ENCODE measurements at places on chromosomes 2 and 18.

GRCh38 chr2:191169456-191170300, 18.9 kb upstream of the STAT4 start:
- no peak for DNase-seq

DNA sequence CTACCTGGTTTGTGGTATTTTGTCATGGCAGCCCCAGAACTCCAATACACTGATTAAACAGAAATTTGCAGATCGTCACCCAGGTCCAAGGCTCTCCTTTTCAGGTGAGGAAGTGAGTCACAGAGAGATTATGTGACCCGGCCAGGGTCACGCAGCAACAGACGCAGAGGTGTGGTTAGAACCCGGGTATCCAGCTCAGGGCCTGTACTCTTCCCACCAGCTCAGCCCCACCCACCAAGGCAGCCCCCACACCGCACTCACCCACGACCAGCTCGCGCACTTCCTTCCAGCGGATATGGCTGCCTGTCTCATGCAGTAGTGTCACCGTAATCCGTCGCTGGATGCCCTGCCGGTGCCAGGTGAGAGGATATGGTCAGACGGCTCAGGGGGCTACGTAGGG, 48.1 kb downstream of the AQP12A start:
- no peak for DNase-seq

- peak; percentile 56 for DNase-seq
These were observed 13.2 kb downstream of the ARL4C start for GRCh38 chr2:234483568-234484251.

- no peak for DNase-seq
These were observed 80.3 kb downstream of the CDCA7 start for GRCh38 chr2:173434762-173435569.

- DNase-seq: no peak
These were observed 49.5 kb downstream of the CCDC148 start for GRCh38 chr2:158407031-158407430.

DNA sequence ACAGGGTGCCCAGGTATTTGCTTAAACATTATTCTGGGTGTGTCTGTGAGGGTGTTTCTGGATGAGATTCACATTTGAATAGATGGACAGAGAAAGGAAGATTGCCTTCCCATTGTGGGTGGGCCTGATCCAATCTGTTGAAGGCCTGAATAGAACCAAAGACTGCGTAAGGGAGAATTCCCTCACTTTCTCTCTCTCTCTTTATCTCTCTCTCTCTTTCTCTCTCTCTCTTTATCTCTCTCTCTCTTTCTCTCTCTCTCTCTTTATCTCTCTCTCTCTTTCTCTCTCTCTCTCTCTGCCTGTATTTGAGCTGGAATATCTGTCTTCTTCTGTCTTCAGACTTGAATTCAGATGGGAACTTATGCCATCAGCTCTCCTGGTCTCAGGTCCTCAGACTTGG, 148.4 kb downstream of the FAM124B start:
- DNase-seq: no peak

DNA sequence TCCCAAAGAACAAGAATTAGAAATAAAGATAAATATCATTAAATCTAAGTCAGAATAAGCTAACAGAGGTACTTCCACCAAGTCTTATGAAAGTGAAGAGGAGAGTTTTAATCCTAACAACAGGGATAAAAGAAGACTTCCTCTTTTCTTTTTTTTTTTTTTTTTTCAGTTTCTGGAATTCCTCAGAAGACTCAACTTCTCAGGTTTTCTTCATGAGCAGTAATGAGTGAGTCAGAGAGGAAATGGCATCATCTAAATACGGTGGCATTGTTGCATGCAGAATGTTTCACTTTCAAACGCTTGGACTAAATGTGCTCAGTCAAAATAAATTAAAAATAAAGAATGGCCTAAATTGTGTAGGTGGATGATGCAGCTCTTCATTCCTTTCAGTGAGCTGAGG, 45.6 kb upstream of the ARHGAP15 start:
- DNase-seq: no peak

DNA sequence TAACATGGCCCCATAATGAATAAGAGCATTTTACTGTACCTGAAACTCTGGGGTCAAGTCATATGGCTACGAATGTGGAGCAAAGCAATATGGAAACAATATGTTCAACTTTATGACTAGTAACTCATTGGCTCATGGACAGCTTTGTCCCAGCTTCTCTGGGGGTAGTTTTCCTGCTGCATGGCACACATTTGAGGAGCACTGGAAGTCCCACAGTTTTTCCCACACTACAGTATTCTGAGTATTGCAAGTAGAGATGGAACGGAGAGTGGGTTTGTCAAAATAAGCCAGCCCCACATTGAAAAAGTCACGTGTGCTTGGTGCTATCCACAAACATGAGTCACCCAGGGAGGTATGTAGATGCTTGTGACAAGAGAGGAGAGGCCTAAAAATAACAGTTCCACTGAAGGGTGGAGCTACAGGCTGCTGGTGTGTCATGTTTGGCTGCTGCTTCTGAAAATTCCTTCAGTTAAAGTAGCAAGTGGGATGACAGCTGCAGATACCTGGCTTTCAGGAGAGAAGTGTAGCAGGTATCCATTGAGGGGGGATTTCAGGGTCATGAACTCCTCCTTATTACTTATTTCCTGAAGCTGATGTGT, 48.2 kb upstream of the CTAGE1 start:
- no peak for DNase-seq

DNA sequence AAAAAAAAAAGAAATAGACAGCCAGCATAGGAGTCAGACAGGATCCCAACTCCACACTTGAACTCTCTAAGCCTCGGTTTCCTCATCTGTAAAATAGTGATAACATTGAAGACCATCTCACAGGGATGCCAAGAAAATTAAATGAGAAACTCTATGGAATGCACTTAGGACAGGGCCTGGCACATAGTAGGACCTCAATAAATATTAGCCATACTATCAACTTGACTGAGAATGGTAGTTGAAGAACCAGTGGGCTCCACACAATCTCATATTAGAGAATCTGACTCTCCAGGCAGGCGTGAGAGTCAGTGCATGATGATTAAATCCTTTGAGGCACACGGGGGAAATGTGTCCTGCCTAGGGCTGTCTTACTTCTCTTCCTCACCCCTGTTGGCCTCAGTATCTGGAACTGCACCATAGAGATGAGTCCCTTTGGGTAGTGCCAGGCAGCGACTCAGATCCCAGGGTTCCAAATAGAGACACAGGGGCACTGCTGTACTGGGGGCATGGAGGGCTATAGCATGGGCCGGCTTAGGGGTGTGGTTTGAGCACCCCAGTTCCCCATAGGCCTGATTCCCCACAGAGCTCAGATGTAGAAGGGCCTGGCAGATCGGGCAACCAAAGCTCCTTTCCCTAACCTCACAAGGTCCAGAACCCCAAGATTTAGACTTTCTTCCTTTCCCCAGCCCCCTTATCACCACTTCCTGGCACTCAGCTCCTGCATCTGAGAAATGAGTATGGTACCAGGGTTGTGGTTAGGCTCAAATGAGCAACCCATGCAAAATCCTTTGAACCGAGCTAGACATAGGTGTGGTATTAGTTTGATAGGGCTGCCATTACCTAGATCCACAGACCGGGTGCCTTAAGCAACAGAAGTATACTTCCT, 51.3 kb upstream of the CAB39 start:
- no peak for DNase-seq

DNA sequence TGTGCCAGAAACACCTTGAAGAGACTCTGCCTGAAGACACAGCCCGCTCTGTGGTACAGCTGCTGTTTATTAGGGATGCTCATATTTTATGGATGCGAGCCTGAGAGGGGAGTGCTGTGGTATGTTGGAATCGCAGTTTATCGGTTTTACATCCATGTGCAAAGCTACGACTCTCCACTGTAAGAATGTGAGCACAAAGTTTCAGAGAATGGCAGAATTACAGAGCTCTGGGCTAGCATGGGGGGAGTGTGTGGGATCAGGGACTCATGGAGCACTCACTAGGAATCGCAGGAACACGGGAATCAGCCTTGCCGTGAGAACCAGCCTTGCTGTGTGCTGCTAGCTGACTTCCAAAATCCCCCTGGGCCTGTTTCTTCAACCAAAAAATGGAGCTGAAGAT, 199.9 kb downstream of the RNF144A start:
- no peak for DNase-seq

DNA sequence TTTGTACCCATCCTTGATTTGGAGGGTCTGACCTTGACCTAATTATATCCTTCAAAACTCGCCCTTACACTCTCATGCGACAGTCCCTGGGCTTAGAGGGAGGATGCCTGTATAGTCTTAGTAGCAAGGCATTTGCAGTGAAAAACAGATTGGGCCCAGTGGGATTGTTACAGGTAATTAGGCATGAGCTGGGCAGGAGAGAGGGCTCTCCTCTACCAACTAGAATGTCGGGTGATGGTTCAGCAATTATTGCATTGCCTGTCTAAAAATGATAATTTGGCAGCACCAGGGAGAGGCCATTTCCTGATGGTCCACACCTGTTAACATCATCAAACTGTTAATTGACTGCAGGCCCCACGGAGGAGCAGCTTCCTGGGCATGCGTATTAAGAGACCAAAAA, 32.4 kb downstream of the COMMD1 start:
- DNase-seq: no peak

GRCh38 chr2:21282515-21282898, 158.7 kb downstream of the TDRD15 start:
- no peak for DNase-seq

GRCh38 chr2:29325544-29325943, 210.3 kb downstream of the CLIP4 start:
- no peak for DNase-seq

DNA sequence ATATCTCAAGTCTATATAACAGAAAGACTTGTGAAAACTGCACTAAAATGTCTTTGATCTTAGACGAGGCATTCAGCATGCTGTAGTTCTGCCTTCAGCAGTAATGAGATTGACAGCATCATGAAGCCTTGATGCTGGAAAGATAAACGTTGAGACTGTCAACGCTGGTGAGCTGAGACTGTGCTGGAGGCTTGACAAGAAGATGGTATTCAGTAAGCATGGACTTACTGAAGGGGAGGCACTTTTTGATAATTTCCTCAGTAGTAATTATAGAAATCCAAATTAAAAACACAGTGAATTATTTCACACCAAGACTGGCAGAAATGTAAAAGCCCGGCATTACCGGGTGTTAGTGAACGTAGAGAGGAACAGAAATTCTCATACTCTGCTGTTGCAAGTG, 162.2 kb downstream of the CCBE1 start:
- DNase-seq: no peak

DNA sequence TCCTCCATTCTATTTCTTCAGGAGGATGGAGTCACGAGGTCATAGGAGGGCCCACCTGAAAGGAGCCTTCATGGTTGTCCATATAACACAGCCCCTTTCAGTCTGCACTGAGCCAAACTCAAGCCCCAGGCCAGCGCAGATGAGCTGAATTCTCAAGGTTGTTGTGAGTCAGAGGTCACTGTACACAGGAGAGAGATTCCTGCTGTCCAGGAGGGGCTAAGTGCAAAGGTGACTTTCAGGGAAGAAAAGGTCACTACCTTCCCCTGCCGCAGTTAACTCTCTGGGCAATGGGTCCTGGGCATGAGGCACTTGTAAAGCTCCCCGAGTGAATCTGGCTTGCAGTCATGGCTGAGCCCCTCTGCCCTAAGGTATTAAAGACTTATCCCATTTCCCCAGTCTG, 150.7 kb downstream of the CTIF start:
- no peak for DNase-seq

DNA sequence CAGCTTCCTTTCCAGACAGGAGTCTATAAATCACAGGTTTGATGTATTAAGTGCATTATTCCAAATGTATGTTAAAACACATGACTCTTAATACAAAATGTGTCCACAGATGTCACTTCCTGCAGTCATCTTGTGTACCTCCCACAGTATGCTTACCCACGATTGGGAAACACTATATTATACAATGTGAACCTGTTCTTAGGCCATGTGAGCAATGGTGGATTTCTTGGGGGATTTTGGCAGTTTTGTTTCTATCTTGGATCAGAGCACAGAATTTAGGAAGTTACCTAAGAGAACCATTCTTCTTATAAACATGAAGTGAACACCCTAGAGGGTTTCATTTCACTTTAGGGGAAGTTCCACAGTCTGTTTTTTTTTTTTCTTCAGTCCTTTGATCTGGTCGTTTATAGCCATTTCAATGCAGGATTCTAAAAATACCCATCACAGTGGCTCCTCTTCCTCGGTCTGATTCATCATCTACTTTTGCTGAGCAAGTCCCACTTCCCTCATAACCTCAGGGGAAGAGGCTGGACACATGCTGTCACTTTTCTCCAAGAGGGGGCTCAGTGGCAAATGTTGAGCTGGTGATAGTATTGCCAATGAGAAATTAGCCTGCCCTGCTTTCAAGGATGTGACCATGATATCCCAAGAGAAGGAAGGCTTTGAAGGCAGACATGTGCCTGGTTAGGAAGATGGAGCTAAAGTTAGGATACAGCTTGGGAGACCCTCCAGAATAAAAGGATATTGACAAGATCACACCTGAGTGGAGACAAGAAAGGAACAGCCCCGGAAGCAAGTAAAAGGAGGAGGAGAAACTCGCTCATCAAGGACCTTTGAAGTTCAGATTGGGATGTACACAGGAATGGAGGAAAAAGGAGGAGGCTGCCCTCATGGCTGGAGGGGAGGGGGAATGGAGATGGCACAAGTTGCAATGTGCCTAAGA, 22.6 kb downstream of the PLEK start:
- DNase-seq: no peak

DNA sequence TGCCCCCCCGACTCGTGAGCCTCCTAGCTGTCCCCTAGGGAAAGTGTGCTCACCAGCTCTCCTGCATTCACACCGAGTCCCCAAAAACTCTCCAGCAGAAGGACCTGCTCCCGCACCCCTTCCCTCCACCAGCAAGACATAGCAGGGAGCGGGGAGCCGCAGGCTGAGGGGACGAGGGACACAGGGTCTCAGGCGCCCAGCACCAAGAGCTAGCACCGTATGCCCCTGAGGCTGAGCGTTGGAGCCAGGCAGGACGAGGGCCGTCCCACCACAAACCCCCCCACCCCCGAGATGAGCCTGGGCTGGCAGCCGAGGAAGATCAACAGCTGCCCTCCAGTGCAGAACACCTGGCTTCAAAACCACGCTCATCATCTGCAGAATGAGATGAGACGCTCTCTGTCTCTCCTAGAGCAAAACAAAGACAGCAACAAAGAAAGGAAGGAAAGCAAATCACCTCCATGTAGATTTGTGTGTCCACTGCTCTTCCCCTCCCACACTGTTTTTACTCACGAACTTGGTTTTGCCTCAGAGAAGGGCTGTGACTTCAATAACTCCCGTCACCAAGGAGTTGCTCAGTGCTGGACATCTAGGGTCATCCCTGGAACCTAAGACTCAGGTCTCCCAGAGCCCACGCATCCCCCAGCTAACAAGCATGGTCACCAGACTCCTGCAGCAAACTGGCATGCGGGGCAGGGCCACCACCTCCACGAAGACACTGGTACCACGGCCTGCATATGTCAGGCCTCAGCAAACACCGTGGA, 39.7 kb upstream of the SALL3 start:
- no peak for DNase-seq
